Right lung (tissue), 10 donors: ENCODE measurements at places on chromosomes 11 and 22. TPM values are rescaled to one million over a fixed set of nuclear protein-coding genes. Genes with fewer than 3 reads are reported as not detected.

The TBX1 gene
- 11.1 TPM for polyA plus RNA-seq

The SLC43A1 gene
- 14.6 TPM for polyA plus RNA-seq

The ESAM gene
- 144 TPM for polyA plus RNA-seq

The TRIM6 gene
- polyA plus RNA-seq, result 7.5 TPM

The DCDC1 gene
- polyA plus RNA-seq, result 2.6 TPM

The TRMU gene
- 44.9 TPM for polyA plus RNA-seq

The LGR4 gene
- polyA plus RNA-seq, result 21.2 TPM

The SCGB2A2 gene
- polyA plus RNA-seq, result not detected

The POU2AF2 gene
- not detected for polyA plus RNA-seq

The MAPK8IP2 gene
- polyA plus RNA-seq, result 0.56 TPM

DNA sequence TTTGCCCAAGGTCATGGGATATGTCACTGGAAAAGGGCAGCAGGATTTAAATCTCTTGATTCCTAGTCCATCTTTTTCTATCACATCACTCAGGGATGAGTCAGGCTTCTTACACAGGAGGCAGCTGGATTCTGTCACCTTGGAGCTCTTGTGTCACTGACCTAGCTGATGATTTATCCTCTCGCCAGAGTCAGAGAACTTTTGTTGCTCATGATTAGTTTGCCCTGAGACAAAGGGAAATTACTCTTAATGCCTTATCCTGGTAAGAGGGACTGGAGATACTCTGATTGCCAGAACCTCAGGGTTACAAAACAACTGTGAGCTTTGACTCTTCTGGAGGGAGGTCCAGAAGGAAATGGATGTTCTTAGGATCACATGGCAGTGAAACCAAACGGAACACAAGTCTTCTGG is 10.1 kb downstream of the COA4 start:
- DNase-seq, result no peak

GRCh38 chr11:128927683-128928336 is 14.9 kb downstream of the TP53AIP1 start:
- DNase-seq, result no peak

- no peak for DNase-seq
Observed at GRCh38 chr11:119380160-119380826, 1.2 kb downstream of the USP2 start.

DNA sequence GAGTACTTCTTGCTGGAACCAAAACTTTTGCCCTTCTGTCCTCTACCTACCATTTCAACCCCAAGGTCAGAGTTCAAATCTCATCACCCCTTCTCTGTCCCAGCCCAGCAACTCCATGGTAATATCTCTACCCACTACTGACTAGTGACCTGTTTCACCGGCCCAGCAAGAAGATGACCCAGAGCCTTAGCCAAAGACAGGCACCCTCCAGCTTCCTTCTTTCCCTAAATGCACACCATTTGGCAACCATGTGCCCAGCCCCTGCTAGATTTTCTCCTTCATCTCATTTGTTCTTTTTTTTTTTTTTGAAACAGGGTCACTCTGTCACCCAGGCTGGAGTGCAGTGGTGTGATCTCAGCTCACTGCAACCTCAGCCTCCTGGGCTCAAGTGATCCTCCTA is 14.9 kb downstream of the ARAP1 start:
- no peak for DNase-seq

- DNase-seq, result no peak
Observed at GRCh38 chr11:121459413-121460017, 6.7 kb upstream of the SORL1-AS1 start.

DNA sequence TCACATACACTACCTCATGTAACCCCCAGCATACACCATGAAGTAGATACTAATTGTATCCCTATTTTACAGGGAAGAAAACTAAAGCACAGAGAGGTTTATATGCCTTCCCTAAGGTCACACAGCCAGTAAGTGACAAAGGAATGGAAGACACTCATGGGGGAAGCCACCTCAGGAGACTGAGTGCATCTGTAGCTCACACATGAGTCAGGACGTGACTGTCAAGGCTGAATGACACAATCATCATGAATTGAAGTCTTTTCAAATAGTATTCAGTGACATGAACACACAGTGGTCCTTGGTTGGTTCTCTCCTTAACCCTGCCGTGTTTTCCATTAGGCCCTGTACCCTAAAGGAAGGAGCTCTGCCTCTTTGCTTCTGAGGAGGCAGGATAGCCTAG is 463.0 kb downstream of the NTM start:
- DNase-seq, result no peak

DNA sequence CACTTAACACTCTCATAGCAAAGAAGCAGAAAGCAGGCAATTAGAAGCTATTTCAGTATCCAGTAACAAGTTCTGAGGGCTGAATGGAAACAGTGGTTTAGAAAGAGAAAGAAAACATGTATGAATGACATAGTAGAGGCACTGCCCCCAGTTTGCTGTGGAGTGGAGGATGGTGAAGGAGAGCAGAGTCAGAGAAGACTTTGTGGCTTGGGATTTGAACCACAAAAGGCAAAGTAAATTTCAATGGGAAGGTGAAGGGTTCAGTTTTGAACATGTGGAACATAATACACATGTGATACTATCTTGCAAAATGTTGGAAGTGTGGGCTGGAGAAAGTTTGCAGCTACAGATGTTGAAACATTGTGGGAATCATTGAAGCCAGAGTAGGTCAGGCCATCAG is 81.4 kb downstream of the SNX19 start:
- DNase-seq, result no peak

GRCh38 chr22:22076932-22077703 is 94.5 kb upstream of the TOP3B start:
- DNase-seq, result no peak

GRCh38 chr22:46588279-46589140 is 31.7 kb upstream of the GRAMD4 start:
- DNase-seq, result no peak

DNA sequence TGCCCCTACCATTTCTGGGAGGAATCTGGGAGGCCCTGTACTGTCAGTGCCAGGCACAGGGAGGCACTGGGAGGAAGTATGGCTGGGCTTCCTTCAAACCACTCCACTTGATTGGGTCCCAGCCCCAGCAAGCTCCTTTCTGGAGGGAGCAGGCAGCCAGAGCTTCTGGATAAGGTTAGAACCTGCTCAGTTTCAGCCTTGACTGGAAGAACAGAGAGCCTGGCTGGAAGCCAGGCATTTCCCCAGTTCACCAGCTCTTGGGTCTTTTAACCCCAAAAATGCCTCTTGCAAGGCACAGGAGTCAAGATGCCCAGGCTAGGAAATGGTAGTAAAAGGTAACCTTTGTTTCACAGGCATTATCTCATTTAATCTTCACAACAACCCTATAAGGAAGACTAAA is 9.0 kb upstream of the KCTD14 start:
- no peak for DNase-seq

DNA sequence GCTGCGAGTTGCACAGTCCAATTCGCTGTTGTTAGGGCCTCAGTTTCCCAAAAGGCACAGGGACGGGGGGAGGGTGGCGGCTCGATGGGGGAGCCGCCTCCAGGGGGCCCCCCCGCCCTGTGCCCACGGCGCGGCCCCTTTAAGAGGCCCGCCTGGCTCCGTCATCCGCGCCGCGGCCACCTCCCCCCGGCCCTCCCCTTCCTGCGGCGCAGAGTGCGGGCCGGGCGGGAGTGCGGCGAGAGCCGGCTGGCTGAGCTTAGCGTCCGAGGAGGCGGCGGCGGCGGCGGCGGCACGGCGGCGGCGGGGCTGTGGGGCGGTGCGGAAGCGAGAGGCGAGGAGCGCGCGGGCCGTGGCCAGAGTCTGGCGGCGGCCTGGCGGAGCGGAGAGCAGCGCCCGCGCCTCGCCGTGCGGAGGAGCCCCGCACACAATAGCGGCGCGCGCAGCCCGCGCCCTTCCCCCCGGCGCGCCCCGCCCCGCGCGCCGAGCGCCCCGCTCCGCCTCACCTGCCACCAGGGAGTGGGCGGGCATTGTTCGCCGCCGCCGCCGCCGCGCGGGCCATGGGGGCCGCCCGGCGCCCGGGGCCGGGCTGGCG is at the start of gene BCR:
Gene BCR (plus strand): TSS at position 209 of the 592 bp plus-strand sequence. CDS start 452 bp downstream, outside the sequence.
- peak; percentile 67 for DNase-seq

DNA sequence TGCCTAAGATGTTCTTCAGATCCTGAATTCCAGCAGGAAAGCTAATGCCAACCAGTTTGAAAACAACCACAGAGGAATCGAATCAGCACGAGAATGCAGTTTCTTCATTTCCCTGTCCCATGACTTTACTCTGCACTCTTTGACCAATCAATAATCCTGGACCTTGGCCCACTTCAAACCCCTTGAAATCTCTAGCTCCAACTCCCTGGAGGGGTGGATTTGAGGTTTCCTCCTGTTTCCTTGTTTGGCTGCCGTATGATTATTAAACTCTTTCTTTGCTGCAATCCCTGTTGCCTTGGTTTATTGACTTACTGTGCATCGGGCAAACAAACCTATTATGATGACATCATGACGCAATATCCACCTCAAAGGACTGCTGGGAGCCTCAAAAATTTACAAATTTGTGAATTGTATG is 109.3 kb downstream of the FBXO7 start:
- DNase-seq, result no peak

DNA sequence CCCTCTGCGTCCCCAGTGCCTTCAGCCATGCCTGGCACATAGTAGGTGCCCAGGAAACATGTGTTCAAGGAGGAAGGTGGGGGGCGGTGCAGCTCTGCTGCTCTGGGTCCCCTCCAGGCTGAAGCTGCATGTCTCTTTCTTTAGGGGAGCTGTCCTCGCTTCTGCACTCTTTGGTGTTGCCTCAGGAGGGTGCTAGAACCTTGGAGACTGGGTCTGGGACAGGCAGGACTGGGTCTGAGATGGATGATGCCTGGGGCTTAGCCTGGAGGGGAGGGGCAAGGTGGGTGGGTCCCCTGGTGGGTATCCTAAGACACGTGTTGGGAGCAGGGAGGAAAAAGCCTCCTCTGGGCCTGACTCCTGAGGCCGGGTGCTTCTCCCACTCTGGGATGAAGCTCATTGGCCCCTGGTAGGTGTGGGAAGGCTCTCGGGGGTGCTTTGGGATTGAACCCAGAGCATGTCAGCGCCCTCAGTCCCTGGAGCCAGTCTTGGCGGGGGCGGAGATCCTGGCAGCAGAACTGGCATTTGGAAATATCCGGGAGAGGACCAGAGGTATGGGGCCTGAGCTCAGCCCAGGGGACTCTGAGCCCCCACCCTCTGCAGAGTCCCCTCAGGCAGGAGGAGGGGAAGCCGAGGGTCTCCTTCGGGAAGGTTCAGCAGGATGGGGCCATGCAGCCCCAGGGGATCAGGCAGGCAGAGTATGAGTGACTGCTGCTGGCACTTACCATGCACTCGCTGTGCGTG is 6.7 kb upstream of the GSTP1 start:
- DNase-seq, result no peak

GRCh38 chr11:105910095-105910715 is 111.8 kb downstream of the MSANTD4 start:
- no peak for DNase-seq

DNA sequence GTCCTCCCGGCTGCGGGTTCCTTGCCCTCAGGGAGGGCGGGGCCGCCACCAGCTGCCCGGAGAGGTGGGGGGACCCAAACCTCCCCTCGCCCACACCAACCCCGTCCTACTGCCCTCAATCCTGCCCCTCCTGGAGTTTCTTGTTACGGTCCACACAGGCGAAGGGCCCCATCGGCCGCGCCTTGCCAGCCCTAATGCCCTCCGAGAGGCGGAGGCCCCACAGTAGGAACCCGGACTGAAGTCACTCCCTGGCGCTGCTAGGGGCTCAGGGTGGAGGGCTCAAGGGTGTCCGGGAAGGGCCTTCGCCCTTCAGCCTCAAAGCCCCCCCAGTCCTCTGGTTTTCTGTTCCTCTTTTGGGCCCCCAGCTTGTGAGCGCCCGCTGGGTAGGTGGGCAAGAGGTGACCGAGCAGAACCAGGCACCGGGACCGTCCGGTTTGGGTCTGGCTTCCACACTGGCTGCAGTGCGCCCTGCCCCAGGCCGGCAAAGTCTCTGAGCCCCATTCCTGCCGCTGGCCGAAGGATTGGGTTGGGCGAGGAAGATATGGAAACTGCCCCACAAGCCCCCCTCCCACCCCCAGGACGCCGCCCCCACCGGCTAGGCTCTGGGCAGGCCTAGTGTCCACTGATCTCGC is 24.5 kb downstream of the DUSP8 start:
- DNase-seq, result no peak

GRCh38 chr11:87778357-87778756 is 396.9 kb downstream of the RAB38 start:
- DNase-seq, result no peak

GRCh38 chr11:65937766-65938165 is 7.5 kb upstream of the TSGA10IP start:
- no peak for DNase-seq

DNA sequence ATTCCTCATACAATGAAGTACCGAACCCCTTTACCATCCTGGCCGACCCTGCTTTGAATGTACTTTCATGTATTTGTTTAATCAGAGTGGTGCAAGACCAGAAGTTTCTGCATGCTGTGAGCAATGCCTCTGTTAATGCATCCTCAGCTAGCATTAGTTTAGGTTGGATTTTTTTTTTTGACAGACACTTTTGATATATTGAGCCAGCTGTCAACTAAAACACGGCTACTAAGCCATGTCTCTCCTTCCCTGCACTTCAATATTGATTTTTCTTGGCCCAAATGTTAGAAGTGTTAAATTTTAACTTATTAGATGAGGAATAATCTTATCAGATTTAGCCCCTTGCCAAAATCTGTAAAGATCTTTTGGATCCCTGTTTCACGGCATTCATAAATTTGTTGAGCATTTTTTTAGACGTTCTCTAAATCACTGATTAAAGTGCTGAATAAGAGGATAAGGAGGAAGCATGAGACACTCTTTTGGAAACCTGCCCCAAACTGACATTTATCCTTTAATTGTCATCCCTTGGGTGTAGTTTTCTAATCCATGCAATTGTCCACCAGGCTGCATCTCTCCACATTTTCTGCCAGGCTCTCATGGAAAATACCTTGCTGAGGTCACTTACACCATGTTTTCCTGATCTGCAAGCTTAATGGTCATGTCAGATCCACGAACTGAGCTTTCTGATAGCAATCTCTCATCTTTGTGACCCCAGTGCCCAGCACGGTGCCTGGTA is 130.7 kb downstream of the FEZ1 start:
- no peak for DNase-seq

- DNase-seq, result no peak
Observed at GRCh38 chr11:69906453-69906907, 87.3 kb upstream of the FGF3 start.

DNA sequence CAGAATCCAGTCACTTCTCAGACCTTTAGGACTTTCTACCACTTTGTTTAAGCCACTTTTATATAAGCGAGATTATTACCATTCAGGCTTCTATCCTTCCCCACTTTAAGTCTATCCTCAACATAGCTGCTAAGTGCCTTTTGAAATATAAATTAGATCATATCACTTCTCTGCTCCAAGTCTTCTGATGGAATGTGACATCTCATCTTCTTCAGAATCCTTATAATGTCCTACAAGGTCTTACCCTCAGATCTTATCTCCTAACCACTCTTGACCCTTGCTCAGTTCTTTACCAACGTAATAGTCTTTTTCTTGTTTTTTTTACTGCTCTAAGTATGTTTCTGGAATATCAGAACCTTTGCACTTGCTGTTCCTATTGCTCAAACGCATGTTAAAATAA is 188.7 kb downstream of the DYNC2H1 start:
- no peak for DNase-seq

- DNase-seq, result no peak
Observed at GRCh38 chr11:75606099-75606498, 44.0 kb downstream of the SERPINH1 start.

- no peak for DNase-seq
Observed at GRCh38 chr11:80379620-80380278, 938.9 kb upstream of the TENM4 start.

- no peak for DNase-seq
Observed at GRCh38 chr11:85027346-85027745, 599.8 kb downstream of the DLG2 start.

GRCh38 chr22:24441406-24442351 is 14.3 kb downstream of the ADORA2A start:
- DNase-seq, result no peak
